ENCODE measurements at places on chromosomes 5 and 9.

DNA sequence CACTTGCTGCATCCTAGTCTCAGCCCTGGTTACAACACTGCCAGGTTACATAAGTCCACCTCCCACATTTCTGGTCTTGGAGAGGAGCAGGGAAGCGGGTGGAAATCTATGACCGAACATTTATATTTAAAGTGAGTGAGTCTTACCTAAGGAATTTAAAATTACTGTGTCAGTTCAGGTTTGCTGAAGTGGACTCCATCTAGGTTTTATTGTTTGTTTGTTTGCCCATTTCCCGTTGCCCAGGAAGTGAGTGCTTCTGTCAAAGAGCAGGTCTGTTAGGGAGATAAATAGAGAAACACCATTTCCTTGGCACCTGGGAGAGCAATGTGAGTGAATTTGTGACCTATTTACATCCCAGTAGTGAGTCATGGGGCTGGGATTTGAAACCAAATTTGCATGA is 179.5 kb downstream of the KIF4B start:
- DNase-seq = no peak

- DNase-seq = no peak
These were observed 77.8 kb downstream of the CAAP1 start for GRCh38 chr9:26814799-26815198.

DNA sequence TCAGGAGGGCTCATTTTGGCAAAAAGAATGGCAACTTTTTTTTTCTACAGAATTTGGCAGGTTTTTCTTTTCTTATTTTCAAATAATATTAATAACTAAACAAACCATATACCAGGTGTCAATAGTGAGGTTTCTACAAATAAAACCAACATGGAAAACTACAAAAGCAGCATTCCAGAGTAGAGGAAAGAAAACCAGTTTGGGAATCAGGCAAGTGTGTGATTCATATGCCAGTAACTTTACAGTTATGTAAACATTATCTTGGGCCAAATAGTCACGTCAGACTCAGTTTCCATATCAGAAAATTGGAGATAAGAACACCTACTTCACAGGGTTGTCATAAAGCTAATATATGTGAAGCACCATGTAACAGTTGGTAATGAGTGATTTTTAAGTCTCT is 51.7 kb downstream of the FBXW11 start:
- DNase-seq = no peak

- no peak for DNase-seq
These were observed 95.3 kb upstream of the RASGRF2 start for GRCh38 chr5:80864706-80865435.

DNA sequence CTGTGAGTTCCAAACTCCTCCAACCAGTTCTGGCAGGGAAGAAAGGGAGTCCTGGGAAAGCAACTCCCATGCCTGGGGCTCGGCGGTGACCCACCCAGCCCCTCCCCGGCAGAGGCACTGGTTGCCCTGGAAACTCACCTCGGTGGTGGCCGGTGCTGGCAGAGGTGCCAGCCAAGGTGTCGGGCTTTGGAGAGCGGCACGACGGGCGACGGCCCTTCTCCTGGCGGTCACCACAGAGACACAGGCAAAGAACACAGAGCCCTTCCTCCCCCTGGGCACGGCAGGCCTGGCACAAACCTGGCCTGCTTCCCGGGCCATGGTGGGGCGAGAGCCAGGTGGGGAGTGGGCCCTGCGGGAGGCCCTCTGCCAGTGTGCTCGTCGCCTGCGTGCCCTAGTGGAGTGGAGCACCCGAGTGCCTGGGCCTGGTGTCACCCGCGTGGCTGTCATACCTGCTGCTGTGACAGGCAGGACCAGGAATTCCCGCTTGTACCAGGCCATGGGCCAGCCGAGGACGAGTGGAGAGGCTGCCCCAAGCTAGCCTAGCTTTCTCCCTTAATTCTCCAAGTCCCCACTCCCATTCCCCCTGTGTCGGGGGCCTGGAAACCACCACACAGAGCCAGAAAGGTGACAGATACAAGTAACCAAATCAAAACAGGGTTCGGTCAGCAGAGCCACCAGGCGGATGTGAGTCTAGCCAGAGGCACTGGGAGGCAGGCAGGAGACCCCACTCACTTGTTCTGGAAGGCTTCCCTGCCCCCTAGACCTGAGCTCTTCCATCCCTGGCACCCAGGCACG is 8.2 kb upstream of the RALGDS start:
- no peak for DNase-seq

- no peak for DNase-seq
These were observed 510.1 kb upstream of the ADAMTS16 start for GRCh38 chr5:4630031-4630430.

- DNase-seq = no peak
These were observed 2.1 kb upstream of the OGN start for GRCh38 chr9:92406477-92406876.

- no peak for DNase-seq
These were observed 267.6 kb downstream of the SPOCK1 start for GRCh38 chr5:137231540-137231939.

- no peak for DNase-seq
These were observed 23.3 kb downstream of the SPRY4 start for GRCh38 chr5:142301540-142301939.

DNA sequence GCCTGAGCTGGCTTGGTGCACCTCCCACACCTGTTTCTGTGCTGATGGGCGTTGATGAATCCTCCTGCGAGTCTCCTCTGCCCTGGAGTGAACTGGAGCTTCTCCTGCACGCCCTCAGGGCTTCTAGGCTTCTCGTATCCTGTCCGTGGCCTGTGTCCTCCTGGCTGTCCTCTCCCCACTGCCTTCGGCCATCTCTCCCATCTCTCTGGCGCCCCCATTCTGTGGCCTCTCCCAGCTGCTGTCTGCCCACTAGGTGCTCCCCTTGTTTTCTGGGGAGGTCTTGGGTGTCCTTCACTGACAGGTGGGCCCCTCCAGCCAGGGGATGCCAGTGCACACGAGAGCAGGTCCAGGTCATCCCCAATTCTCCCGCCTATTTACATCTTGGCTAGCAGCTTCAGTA is 28.8 kb downstream of the AHRR start:
- DNase-seq = no peak

- DNase-seq = no peak
These were observed 282.9 kb downstream of the SLF1 start for GRCh38 chr5:94901191-94901979.

DNA sequence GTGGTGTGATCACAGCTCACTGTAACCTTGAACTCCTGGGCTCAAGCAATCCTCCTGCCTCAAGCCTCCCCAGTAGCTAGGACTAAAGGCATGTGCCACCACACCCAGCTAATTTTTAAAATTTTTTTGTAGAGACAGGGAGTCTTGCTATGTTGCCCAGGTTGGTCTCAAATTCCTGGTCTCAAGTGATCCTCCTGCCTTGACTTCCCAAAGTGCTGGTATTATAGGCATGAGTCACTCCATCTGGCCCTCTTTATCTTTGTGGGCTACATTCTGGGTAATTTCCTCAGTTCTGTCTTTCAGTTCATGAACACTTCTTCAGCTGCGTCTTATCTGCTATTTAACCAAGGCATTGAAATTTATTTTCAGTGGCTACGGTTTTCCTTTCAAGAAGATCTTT is 196.6 kb upstream of the IER5L start:
- no peak for DNase-seq

DNA sequence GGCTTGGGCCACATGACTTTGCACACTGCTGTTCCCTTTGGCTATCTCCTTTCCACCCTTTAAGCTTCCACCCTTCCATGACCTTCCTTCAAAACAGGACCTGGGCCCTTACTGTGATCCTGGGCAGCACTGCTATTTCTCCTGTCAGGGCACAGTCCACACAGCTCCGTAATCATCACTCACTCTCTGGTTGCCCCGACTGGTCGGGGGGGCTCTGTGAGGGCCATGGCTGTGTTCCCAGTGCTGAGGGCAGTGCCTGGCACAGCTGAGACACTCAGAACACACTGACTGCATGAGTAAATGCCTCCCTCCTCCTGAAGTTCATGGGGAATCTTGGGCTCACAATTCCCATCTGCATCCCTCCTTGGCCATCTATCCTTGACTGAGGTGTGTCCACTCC is 12.2 kb downstream of the TRAF1 start:
- no peak for DNase-seq

- no peak for DNase-seq
These were observed 920 bp downstream of the LPCAT1 start for GRCh38 chr5:1522601-1523479.

DNA sequence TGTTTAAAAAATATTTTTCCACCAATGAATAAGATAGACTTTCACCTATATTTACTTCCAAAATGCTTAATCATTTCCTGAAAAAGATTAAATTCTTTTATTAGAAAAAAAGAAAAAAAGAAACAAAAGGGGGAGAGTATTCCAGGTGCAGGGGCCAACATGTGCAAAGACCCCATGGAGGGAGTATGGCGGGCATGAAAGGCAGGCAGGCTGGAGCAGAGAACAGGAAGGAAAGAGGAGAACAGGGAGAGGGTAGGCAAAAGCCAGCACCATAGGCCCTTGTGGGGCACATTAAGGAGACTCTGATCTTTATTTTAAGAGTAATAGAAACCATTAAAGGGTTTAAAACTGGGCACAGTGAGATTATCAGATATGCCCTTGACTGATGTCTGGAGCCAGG is 16.5 kb upstream of the SAP30L start:
- DNase-seq = no peak

DNA sequence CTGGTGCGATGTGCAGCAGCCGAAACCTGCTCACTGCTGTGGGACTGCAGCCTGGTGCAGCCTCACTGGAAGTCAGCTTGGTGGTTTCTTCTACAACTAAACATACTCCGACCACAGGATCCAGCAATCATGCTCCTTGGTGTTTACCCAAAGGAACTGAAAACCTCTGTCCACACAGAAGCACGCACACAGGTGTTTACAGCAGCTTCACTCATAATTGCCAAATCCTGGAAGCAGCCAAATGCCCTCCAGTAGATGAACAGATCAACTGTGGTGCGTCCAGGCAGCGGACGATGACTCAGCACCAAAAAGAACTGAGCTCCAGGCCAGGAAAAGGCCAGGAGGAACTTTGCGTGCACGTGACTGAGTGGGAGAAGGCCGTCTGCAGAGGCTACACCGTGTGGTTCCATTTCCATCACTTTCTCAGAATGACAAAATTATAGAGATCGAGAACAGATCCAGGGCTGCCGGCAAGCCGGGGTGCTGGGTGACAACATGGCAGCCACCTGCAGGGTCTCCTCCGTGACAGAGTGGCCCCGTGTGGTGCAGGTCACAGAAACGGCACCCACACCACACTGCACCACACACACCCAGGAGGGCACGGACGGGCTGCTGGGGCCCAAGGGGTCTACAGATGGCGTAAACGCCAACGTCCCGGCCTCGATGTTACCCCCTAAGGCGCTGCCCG is 23.1 kb upstream of the NSMF start:
- no peak for DNase-seq

DNA sequence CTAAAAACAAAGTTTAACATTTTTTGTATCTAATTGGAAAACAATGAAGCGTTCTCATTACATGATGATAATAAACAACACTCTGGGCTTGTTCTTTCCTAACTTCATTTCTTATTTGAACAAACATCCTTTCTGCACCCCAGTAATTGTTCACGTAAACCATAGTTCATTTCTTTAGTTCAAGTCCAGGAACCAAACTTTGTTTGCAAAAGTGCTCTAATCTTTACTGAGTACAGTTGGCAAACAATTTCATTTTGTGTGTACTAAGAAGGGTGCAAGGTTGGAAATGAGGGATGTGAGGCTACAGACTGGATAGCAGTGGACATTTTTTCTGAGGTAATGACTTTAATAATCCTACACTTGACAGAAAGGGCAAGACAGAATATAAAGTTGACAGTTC is 113.5 kb downstream of the NREP start:
- no peak for DNase-seq

- DNase-seq = no peak
These were observed 17.6 kb upstream of the HAVCR1 start for GRCh38 chr5:157076558-157076957.

GRCh38 chr9:70510157-70510770 is 95.8 kb upstream of the KLF9 start:
- DNase-seq = no peak

DNA sequence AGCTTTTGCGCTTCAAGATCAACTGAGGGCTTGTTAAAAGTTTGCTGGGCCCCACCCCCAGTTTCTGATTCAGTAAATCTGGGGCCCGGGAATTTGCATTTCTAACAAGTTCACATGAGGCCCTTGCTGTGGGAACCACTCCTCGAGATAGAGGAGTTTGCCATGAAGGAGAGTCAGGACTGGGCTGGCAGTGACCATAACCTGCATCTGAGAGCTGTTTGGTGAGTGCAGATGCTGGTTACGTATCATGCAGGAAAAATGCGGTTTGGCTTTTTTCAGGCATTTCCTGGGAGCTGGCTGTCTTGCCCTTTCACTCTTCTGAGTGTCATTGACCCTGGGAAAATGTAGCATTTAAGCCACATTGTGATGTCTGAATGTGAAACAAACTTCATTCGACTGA is 9.4 kb upstream of the ANGPTL2 start:
- no peak for DNase-seq

DNA sequence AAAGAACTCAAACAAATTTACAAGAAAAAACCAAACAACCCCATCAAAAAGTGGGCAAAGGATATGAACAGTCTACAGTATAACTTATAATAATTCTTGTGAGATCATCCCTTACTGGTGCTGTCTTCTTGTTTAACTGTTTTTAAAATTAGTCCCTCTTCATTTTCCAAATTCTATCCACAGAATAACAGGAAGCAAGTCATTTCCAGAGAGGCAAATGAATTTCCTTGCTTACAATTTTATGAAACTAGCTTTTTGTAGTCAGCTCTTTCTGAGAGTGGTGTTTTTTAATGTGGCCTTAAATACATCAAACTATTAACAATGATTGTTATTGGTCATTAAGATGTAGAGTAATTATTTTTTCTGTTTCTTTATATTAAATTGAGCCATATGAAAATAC is 40.6 kb downstream of the FAM174A start:
- no peak for DNase-seq

DNA sequence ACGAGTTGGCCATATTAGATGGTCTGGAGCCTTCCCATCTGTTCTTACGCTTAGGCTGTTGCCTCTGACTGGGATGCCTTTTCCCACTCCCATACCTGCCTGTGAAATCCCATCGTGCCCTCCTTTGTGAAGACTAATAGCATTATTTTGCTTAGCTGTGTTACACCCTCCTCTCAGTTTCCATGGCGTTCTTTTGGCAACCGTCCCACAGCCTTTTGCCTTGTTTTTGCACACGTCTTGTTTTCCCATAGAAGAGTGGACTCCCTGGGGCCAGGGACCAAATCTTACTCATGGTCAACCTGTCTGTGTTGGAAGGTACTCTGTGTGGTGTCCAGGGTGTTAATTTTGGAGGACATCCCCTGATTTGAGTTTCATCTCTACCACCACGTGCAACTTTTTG is 242.1 kb downstream of the HSPA4 start:
- DNase-seq = no peak

GRCh38 chr5:83472508-83473345 is 1.2 kb downstream of the VCAN start:
- peak; percentile 41 for DNase-seq

GRCh38 chr5:1321576-1321975 is 23.3 kb downstream of the CLPTM1L start:
- peak; percentile 1 for DNase-seq

DNA sequence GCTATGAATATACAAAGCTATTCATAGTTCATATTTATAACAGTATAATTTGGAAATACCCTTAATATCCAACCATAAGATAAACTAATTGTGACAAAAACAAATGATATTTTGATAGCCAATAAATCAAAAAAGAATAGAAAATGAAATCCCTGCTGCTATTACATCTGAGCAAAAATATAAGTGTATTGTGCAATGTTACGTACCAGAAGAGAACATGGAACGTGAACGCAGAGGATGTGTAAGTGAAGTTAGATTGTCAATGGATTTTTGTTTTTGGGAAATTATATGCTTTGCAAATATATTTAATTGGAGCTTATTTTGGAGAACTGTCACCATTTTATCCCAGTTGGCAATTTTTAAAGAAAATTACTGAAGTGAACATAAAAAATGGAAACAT is 15.4 kb downstream of the GCNT1 start:
- no peak for DNase-seq
